Iris pigment epithelial cell (primary cell): ENCODE measurements at places on chromosomes 3 and 15.

DNA sequence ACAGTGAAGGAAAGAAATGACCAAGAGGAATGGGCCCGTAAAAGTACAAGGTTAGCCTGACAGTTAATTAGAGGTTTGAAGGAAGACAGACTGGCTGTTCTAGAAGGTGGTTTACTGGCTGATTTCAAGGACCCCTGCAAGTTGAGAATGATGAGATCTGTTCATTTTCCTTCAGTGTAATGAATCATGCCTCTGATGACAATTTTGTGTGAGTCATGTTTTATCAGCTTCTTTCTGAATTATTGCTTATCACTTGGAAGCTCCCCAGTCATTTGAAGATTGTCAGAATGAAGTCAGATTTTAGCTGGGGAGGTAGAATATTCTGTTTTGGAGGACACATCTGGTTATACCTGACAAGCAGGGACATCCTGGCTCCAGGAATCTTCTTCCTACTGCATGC, 50.6 kb downstream of the DRD3 start:
- peak; percentile 67 for DNase-seq

- peak; percentile 88 for DNase-seq
Observed at GRCh38 chr3:23710555-23710954, 95.2 kb upstream of the UBE2E1 start.

DNA sequence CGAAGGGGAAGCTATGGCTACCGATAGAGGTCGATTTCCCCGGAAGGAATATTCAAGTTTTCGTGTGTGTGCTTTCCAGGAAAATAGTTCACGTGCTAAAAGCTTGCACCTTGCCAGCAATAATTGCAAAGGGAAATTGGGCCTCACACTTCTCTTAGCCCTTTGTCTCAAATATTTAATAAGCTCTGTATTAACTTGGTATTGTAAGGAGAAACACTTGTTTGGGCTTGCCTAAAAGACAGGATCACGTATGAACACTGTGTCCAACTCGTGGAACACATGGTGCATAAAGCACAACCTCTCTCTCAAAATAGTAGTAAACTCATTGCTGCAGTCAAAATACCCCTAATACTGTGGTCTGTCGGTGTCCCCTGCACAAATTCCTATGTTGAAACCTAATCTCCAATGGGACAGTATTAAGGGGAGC, 352 bp upstream of the TMF1 start:
- DNase-seq: no peak

- peak; percentile 57 for DNase-seq
Observed at GRCh38 chr15:50116477-50116876, 2.6 kb downstream of the ATP8B4 start.

DNA sequence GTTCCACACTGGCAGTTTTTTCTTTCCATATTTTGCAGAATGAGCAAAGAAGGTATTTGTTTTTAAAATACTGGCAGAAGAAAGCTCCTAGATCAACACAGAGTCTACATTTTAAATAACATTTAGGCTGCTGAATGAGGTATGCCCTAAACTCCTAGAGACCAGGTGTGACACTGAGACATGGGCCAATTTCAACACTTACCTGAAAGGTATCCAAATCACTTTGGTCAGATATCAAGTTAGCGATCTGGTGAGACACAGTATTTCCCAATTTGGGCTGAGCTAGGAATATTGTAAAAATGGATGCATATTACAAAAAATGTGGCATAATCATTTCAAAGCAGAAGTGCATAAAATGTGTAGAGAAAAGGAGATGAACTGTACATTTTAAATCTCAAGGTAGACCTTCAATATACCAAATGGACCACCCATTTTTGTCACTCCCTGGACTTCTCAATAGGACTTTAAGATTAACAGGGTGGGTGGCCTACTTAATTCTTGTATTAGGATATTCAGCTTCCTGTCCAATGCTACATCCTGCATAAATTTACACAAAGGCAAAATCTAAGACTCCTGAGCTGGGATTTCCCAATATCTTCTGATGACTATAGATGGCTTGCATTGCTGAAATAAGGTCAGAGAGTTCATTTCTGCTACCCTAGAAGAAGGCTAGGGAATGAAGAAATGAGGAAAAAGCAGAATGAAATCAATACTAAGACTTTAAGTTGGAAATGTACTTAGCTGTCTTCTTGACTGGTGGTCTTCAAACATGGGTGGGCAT, 487.8 kb downstream of the FOXP1 start:
- DNase-seq: peak; percentile 75

- peak; percentile 41 for DNase-seq
Observed at GRCh38 chr3:41881233-41881821, 80.6 kb downstream of the ULK4 start.

DNA sequence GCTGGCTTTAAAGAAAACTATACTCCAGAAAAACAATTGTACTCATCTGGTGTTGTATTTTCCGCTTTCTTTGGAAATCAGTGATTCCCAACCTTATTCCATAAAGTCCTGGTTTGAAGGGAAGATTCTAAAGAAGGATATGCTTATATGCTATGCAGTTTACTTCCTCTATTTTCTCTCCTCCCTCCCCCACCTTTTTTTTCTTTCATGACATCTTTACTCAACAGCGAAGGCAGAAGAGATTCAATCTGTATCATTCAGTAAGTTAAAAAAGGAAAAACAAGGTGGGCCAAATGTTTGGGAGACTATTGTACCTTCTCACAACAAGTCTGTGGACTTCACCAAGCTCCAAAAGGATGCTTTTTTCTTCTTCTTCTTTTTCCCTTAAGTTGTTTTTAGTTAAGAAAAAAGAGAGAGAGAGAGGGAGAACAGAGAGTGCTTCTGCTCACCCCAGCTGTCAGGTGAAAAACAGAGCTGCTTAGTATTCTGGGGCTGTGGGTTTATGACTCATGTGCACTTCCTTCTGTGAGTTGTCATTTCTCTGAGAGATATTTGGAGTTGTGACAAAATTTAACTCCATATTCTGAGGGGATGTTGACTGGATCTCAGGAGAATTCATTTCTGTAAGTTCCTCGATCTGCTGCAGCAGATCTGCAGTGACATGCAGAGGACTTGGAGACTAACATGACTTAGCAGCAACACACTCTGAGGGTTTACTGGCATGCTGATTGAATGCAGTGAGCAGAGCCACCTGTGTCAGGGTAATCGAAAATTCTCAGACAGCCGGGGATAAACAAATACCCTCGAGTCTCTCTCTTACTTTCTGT, 70.7 kb downstream of the SSR3 start:
- DNase-seq: peak; percentile 75

DNA sequence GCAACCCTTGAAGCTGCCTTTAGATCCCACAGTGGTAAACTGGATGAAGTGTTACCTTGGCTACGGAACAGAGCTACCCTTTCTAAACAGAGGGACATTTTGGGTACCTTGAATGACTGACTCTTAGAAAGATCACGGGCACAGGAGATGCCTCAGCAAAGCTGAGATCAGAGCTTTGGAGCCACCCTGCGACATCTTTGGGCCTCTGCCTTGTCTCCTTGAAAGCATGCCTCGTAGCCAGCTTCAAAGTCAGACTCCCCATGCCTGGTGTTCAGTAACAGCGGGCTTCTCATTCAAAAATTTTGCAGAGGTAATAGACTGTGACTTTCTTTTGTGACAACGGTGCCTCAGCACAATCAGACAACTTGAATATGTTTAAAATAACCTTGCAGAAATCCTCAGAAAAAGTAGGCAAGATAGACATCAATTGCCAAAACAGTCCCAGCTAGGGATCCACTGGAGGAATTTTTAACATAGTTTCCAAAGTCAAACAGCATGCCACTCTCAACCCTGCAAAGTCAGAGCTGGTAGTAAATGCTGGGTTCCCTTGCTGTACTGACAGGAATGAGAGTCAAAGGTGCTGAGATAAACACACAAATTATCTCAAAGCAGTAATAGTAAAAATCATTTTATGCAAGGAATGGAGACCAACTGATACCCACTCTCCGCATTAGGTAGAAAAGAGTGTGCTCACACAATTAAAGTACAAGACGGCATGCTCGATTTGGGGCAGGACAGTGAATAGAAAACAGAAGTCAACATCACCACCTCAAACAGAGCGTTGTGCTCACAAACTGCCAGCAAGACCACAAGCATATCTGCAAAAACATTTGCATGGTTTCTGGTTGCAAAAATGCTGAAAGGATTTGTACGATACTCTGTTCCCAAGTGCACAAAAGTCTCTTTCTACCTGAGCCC, 82.1 kb downstream of the MYO1E start:
- no peak for DNase-seq

DNA sequence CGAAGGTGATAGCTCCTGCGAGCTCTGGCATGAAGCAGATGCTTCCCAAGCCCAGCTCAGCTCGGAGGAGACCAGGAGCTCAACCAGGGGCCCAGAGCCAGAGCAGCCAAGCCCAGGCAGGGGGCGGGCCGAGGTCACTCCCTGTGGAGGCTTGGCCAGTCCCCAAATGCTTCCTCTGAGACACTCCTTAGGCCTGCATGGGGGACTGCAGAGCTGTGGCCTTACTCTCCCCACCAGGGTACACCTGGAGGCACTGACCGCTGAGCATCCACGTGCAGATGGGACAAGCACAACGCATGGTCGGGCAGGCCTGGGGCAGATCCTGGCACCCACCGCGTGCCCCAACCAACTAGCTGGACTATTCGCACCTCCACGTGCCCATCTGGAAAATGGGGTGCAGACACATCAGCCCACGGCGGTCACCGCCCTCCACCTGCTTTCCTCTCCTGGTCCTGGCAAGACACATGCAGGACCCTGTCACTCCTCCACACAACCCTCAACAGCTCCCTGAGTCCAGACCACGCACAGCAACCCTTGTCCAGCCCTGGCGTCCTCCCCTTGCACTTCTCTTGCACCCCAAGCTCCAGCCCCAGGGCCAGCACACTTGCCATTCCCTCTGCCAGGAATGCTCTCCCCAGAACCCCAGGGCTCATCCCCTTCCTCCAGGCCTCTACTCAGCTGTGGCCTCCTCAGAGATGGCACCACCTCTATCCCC, 164.7 kb upstream of the IQSEC1 start:
- no peak for DNase-seq

- DNase-seq: peak; percentile 41
Observed at GRCh38 chr3:42653560-42654330, at the start of gene ZBTB47. Gene ZBTB47, plus strand, starts transcription at chr3:42653697. Its CDS starts 4,659 bp downstream, at chr3:42658356.

GRCh38 chr3:189236352-189236751, 64.6 kb downstream of the TPRG1 start:
- DNase-seq: no peak

DNA sequence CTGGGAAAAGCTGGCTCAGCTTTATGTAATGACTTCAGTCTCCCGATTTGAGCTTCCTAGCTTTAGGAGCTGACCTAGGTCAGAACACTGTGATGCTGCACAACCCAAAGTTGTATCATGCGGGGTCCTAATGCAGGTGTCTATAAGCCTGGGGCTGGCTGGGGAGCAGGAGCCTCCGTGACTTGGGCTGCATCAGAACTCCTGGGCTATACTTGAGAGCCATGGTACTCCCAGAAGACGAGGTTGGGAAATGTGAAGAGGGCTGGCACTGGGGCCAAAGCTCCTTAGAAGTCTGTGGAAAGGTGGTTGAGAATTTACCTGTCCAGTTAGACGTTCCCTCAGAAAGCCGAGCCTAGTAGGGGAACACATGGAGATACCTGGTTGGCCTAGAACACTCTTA, 57.0 kb downstream of the BSN start:
- no peak for DNase-seq

- peak; percentile 50 for DNase-seq
Observed at GRCh38 chr3:76700323-76700722, 339.6 kb upstream of the ROBO2 start.

DNA sequence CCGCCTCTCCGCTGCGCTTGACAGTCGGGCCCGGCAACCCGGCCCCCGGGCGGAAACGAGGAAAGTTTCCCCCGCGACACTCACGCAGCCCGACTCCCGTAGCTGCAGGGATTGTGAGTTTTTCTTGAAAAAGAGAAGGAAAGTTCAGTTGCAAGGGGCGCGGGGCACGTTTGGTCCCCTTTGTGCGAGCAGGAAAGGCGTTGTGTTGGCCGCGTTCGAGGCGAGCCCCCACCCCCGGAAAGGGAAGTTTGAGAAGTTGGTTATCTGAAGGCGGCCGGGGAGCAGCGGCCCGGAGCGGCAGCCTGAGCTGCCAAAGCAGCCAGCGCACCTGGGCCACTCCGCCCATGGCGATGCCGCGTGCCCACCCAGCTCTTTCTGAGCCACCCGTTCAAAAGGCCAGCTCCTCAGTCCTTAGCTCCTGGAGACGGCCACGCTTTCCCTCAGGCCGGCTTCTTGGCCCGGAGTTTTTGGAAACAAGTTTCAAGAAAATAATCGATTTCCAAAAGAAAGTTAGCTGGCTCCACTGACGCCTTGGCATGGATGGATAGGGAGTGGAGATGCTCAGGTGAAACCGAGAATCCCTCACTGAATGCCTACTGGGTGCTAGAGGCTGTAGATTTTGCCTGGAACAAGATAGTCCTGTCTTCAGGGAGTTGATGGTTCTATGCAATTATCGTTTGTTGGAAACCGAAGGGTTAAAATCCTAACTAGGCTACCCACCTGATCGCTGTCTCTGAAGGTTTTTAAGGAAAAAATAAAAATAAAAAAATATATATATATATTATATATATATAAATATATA, 832 bp downstream of the TGFBR2 start:
- DNase-seq: peak; percentile 60

DNA sequence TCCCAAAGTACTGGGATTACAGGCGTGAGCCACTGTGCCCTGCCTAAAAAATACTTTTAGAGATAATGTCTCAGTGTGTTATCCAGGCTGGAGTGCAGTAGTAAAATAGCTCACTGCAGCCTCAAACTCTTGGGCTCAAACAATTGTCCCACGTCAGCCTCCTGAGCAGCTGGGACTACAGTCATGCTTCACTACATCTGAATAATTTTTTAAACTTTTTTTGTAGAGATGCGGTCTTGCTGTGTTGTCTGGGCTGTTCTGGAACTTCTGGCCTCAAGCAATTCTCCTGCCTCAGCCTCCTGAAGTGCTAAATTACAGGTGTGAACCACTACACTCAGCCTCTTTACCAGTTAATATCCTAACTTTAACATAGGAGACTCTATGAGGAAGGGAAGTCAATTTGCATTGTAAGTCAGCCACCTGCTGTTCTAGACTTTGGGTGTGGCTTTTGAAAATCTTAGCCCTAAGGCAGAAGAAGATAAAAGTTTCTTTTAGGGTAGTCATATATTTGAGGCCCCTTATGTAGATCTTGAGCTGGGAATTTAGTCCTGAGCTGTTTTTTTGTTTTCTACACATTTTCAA, 78.2 kb upstream of the RASGRP1 start:
- no peak for DNase-seq

DNA sequence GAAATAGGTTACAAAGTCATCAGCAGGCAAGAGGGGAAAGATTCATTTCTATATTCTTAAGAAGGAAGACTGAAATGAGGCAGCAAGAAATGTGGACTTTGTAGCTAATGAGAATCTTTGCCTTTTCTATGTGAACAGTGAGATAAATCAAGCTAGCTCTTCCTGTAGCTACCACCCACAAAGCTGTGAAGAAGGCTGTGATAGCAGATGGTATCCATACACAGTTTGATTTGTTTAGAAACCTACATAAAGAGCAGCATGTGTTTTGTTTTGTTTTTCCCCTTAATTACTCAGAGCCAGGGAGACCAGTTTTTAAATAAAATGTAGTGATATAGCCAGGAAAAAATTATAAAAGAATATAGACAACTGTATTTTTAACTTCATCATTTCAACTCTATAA, 45.5 kb downstream of the TEX9 start:
- DNase-seq: no peak

- DNase-seq: no peak
Observed at GRCh38 chr3:152591515-152591914, 243.4 kb upstream of the P2RY1 start.

- DNase-seq: no peak
Observed at GRCh38 chr3:93904568-93904967, 69.1 kb downstream of the PROS1 start.

GRCh38 chr3:196246612-196247308, 30.4 kb downstream of the SLC51A start:
- peak; percentile 60 for DNase-seq

- DNase-seq: no peak
Observed at GRCh38 chr15:96390986-96391385, 60.5 kb downstream of the NR2F2 start.
